ENCODE measurements at places on chromosomes 1 and 21.
A peak's percentile ranks its signal among the peaks of the same experiment; 100 is the strongest.

DNA sequence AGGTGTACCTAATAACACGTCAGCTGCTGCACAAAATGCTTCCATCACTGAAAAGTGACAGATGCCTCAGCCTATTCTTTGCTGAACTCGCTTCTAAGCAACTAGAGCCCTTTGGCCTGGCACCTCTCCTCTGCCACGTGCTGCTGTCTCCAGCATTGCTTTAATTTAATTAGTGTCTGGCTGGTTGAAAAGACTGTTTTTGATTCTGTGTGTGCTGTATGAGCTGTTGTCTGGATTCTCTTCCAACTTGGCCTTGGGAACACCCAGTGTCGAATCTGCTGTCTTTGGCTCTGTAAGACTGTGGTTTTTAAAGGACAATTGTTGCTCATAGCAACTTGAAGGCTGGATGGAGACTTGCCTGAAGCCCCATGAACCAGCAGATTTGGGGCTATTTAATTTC lies 109.5 kb downstream of the PSMG1 start:
- no peak for DNase-seq

DNA sequence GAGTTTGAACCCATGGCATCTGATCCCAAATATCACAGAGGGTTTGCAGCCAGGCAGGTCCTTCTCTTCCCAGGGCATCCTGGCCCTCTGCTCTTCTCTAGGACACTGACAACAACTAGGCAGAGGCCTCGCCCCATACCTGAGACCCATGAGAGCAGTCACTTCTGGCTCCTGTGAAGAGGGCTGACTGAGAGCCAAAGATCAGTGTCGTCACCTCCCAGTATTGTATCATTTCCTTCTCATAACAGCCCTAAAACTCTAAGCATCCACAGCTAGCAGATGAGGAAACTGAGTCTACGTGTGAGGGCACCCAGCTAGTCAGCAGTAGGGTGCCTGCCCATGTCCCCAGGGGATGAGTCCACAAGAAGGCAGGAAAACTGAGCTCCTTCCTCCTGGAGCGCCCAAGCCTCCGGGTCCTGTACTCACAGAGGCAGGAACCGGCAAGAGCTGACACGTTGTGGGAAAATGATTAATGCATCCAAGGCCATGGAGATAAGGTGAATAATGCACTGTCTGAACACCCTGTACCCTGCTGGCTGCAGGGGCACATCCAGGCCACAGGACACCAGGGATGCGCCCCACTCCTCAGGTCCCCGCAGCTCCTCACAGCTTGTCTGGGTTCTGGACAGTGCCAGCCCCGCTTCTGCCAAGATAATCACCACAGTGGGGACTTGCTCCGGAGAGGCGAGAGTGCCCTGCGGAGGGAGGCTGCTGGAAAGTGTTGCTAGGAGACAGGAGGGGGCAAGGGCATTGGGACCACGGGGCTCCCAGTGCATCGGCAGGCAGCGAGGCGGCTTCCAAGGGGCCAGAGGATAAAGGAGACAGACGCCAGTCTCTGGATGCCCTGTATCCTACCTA lies 340.0 kb downstream of the NPHP4 start:
- no peak for DNase-seq

DNA sequence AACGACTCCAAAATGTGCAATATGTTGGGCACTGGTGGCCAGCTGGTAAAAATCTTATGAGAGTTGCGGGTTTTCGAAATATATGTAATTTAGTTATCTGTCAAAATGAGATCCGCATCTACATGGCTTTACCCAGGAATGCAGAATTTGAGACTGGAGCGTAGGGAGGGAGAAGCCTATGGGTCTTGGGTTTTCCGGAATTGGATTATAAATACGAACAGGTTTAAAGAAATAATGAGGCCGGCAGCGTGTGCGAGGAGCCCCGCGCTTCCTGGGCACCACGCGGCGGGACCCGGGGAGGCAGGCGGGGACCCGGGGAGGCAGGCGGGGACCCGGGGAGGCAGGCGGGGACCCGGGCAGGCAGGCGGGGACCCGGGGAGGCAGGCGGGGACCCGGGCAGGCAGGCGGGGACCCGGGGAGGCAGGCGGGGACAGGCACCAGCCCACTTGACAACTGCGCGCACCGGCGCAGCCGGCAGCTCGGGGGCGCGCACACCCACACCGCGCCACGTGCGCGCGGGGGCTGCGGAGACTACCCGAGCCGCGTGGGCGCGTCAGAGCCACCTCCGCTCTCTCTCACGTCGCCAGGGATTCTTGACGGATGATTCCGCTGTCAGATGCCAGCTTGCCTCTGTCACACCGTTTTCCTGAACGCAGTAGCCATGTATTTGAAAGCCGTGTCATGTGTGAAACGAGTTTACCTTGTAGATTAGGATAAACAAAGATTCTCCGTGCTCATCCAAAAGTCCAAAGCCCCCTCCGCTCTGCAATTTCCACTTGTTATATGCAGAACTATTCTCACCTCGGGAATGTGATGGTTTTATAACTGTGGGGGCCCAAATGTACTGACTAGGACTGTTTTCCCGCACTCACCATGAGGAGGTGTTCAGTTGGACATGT lies 54.3 kb upstream of the HNRNPU start:
- DNase-seq: no peak

DNA sequence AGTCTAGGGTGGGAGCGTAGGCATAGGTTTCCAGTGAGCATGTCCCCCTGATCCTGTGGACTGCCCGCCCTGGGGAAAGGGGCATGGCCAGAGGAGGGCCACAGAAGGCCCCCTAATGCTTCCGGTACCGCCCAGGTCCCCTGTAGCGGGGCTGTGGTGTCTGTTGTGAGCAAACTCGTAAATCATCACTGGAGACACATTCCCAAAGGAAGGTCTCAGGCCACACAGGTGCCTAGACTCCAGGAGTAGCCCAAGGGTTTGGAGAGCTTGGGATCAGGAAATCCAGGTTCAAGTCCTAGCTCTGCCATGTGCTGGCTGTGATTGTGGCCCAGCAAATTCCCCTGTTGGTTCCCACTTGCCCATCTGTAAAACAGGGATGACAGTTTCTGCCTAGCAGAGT lies 20.2 kb downstream of the NKAIN1 start:
- DNase-seq: no peak

DNA sequence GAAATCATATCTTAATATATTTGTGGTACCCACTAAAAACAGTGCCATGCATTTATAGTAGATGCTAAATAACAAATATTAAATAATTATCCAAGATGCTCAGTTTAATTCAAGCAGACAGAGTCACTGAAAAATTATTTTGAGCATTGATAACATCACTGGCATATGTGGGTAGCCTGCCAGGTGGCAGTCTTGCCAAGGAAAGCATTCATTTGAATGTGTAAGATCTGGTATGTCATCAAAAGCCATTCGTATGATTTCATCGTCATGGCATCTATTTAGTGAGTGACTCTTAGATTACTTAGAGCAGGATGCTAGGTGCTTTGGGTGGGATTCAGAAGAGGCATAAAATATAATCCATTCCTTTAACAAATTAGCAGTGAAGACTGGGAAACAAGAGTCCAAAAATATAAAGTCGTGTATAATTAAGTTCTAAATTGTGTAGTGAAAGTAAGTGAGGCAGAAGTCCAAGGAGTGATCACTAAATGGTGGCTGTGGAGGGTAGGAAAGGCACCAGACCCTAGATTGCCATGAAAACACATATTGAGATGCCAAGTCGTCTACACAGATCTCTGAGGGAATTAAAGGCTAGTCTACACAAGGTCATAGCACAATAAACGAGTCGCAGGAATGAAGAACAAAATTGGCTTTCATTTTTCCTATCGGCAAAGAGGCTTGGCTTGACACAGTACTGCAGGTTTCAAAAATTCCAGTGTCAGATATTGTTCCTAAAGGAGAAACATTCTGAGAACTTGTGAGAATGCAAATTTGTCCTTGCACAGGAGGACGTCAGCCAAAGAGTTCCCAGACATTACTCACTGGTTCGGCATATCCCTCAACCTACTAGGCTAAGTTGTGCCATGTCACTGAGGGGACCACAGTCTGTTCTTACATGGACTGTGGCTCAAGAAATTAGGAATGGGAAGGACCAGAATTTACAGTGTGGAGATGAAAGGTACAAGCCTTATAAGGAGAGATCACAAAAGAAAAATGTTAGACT lies 130.8 kb downstream of the LYPLAL1 start:
- peak; percentile 66 for DNase-seq

- peak; percentile 21 for DNase-seq
Measured at GRCh38 chr1:6743189-6744101, 41.8 kb upstream of the CAMTA1 start.

DNA sequence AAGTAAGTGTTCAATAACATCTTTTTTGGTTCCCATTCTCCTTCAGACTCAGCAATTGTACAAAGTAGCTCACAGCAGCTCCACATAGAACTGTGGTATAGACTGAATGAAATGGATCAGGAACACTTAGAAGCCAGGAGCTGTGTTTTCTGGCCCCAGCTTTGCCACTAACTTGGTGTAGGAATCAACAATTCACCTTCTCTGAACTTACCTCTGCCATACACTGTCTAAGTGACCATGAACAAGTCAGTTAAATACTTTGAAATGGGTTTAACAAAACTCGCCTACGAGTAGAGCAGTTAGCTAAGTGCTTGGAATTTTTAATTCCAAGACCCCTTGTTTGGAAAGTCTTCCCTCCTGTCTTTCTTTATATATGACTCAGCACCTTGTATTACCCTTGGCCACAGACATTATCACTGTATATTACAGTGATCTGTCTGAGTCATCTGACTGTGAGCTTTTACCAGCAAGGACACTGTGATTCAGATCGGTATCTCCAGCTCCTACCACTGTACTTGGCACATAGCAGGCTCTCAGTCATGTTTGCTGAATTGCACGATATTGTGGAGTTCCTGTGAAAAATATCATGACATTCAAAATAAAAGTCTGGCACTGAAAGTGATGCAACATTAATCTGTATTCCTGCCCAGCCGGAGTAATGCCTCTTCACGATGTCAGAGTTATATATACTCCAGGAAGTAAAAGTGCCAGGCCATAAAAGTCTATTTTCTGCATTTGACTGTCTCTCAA lies 101.7 kb upstream of the BEND5 start:
- no peak for DNase-seq

DNA sequence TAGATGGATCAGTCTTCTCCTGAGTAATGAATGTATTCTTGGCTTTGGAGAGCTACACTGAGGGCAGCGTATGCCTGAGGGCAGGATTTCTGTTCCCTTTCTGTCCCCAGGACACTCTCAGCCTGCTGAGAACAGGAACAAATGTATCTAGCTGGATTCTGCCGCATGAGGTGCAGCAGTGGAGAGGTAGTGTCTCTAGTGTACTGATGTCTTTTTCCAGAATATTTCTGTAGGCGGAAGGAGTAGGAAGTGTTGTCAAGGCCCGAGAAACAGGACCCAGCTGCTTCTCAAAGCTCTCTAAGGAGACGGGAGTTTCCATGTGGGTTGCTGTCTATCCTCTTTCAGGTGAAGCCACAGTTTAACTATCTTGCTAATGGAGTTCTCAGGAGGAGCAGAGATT lies 65.5 kb downstream of the MT1HL1 start:
- no peak for DNase-seq

DNA sequence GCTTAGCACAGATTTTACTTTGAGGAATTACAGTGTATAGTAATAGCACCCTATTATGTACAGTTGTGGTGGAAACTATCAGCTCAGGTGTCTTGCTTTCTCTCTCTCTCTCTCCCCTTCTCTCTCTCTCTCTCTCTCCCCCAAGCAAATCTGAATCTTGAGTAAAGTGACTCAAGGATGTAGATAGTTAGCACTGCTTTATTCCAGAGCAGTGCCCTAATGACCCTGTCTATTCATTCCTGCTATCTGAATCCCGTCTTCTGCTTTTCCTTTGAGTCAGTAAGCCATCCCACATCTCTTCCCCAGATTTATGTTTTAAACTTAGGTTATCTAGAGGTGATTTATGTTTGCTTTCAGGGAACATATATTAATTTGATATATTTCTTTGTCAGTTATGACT lies 5.2 kb upstream of the HPCAL4 start:
- no peak for DNase-seq

DNA sequence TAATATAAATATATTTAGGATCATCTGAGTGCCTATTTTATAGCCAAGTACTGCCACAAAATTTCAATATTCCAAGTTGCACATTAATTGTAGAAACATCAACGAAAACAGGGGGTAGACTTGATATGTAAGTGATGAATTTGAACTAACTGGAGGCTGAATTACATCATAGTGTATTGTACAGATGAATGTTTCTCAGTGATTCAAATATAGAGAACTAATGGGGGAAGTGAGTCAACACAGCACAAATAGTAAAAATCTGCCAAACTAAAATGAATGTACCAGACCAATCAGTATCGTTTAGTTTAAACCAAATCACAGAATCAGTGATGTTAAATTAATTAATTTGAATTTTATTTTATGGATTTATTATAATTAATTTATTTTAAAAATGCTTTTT lies 42.8 kb downstream of the RTCA start:
- DNase-seq: no peak

- no peak for DNase-seq
Measured at GRCh38 chr1:237799762-237800474, 90.8 kb downstream of the ZP4 start.

DNA sequence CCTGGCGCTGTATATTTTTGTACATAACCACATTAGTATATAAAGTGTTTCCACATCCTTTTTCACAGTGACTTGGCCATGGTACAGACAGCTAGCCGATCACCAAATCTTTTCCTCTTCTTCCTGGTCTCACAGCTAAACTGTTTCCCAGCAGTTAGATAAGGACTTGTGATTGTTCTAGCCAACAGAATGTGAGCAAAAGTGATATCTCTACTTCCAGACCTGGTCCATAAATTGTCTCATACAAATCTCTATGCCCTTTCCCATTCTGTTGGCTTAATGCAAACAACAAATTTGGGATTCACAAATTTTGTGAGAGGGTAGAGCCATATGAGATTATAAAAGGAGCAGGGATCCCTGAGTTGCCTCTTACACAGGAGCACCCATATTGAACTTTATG lies 19.5 kb downstream of the PAFAH2 start:
- DNase-seq: no peak

DNA sequence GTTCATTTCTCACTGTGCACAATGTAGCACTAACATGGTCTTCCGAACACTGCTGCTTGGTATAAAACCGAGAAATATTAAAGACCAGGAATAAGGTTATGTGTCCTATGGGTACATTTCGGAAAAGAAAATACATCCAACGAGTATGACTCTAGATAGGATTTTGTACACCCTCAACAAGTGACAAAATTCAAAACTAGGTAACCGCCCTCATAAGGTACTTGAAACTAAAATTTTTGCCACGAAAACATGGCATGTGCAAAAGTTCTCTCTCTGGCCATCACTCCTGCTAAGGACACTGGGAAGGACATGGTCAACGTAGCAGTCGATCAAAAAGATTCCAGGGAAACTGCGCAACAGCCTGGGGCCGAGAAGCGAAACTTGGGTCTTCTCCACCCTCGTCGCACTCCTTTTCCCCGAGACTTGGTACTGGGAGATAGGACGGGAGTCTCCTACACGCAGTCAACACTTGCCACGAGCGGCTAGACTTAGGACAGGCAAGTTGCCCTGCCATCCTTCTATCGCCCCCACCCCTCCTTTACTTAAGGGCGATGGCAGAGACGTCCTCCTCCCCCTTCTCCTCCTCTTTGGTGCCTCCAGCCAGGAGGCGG lies 338 bp upstream of the TOR1AIP1 start:
- peak; percentile 74 for DNase-seq

DNA sequence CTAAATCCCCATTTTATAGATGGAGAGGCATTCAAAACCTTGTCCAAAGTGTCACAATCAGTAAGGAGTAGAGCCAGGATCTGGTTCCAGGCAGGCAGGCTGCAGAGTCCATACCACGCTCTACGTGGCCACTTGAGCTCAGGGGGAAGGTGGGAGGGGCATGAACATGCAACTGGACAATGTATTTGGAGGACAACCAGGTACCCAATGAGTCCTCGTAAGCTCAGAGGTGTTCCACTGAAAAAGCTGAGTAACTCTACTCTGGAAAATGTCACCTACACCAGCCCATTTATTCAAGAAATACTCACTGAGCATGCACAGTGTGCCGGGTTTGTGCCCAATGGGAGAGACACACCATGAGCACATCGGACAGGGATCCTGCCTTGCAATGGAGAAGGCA lies 11.2 kb upstream of the GUCA2B start:
- no peak for DNase-seq

Measured in thoracic aorta (tissue), 2 donors.